CD8-positive, alpha-beta memory T cell (primary cell): ENCODE measurements at places on chromosomes 3 and 15. TPM values are rescaled to one million over a fixed set of nuclear protein-coding genes. Genes with fewer than 3 reads are reported as not detected.
A peak's percentile ranks its signal among the peaks of the same experiment; 100 is the strongest.

SYNM gene
- 2.3 TPM for total RNA-seq

GRCh38 chr15:96177279-96177678, 153.2 kb upstream of the NR2F2 start:
- no peak for DNase-seq

BFSP2 gene
- total RNA-seq, result not detected

GP9 gene
- not detected for total RNA-seq

- no peak for DNase-seq
Measured at GRCh38 chr3:38276081-38276916, 5.8 kb upstream of the SLC22A14 start.

C3orf70 gene
- total RNA-seq, result 0.07 TPM

DNA sequence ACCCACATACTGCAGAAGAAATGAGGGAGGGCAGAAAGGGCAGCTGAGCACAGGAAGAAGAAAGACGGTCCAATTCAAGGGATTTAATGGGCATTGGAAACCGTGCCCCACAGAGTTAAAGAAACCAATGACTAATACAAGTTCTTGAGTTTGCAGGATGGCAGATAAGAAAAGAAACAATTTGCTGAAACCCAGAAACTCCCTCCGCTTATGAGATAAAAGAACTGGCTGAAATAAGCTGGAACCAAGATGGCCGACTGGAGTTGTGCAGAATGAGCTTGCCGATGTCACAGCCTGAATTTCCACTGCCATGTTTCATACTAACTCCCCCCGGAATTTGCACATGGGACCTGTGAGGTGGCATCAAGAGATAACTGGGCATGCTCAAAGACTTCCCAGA, 47.1 kb downstream of the SCAP start:
- no peak for DNase-seq

DNA sequence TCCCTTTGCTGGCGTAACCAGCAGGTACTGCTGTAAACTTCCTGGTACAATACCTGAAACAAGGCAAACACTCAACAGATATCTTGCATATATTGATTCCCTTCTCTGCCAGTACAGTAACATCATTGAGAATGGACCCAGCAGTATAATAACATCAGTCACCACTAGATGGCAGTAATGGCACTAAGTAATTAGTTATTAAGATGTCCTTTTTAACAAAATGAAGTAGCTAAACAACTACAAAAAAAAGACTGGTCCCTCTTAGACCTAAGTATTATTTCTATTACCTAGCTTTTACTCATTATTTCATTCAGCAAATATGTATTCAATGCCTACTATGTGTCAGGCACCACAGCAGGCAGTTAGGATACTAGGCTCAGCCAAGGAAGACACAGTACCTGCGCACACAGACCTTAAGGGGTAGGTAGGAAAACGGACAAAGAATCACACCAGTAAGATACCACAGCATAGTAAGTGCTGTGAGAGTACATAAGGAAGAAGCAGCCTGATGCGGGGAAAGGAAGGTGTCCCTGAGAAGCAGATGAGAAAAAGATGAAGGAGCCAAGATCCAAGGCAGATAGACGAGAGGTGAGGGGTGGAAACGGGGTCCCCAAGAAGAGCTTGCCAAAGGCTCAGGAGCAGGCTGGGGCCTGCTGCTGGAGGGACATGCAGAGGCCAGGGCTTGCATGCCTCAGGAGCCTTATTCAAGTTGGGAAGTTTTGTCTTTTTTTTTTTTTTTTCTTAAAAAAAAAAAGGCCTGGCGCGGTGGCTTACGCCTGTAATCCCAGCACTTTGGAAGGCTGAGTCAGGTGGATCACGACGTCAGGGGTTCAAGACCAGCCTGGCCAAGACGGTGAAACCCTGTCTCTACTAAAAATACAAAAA, 102.7 kb upstream of the CHD2 start:
- peak; percentile 16 for DNase-seq

DNA sequence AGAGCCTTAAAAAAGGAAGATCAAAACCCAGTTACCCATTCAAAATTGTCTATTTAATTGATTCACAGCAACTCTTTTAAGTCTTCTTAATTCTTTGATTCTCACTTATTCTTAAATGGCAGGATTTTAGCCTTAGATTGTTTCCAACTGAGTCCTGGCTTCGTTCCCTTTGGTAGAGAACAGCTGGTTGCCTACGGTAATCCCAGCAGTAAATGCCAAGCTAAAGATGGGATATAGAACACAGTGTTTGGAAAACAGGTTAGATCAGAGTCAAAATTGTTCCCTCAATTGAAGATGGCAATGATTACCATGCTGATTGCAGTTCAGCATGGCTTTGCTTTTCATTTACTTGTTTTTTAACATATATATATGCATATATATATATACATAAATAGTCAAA, 300.9 kb downstream of the PYDC2 start:
- DNase-seq, result no peak

GLDN gene
- total RNA-seq, result not detected

- DNase-seq, result no peak
Measured at GRCh38 chr3:9947025-9947995, 4.9 kb downstream of the PRRT3 start.

DNA sequence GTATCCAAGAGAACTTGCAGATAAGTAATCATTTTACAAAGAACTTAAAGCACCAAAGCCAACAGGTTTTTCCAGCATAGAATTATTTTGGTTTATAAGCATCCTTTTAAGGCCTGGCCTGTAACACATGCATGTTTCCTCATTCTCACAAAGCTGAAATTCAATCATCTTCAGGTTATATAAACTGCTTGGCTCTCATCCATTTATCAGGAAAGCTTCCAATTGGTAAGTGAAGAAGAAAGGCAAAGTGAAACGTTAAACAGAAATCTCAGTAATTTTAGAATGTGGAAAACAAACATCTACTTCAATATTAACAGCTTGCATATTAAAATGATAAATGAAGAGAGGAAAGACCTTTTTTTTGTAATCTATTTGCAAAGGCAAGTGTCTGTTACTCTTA, 1.6 kb downstream of the SERP1 start:
- DNase-seq, result no peak

GRCh38 chr3:72591522-72592421, 256.5 kb downstream of the SHQ1 start:
- DNase-seq, result no peak

GRCh38 chr15:52677593-52678467, 1.4 kb downstream of the ATOSA start:
- peak; percentile 42 for DNase-seq

DNA sequence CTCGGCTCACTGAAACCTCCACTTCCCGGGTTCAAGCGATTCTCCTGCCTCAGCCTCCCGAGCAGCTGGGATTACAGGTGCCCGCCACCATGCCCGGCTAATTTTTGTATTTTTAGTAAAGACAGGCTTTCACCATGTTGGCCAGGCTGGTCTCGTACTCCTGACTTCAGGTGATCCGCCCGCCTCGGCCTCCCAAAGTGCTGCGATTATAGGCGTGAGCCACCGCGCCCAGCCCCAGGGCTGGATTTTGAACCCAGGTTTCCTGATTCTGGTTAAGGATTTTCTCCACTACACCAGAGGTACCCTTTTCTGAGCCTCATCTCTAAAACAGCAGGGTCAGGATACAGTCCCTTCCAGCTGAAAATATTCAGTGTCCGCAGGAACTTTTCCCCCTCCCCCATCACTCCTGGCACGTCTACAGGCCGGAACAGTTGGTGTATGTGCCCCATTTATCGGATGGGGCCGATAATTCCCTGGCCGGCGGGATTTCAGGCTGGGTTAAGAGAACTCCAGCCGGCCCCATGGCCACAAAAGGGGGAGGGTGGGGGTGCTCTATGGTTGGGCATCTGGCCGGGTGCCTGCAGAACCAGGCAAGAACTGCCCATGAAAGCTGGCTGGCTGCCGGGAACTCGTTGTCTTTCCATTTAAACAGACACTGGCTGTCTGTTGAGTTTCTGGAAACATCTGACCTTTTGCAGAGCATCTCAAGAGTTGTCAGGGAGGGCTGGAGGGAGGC, 26.8 kb upstream of the SEMA4B start:
- no peak for DNase-seq

GPR176 gene
- total RNA-seq, result not detected

GOLGA8N gene
- 0.82 TPM for total RNA-seq

DENND6A gene
- total RNA-seq, result 15.5 TPM

GRCh38 chr3:79040091-79040490, 727.7 kb downstream of the ROBO1 start:
- no peak for DNase-seq

CCDC71 gene
- 32.1 TPM for total RNA-seq
